ENCODE measurements at places on chromosomes 11 and 22.

GRCh38 chr11:132408877-132409276 is 1038.5 kb downstream of the NTM start:
- DNase-seq, result no peak

GRCh38 chr11:3220521-3221407 is 2.2 kb upstream of the MRGPRG start:
- no peak for DNase-seq

GRCh38 chr11:28616160-28616965 is 508.2 kb downstream of the METTL15 start:
- no peak for DNase-seq

GRCh38 chr22:44887941-44888366 is 121.9 kb downstream of the PHF21B start:
- DNase-seq, result no peak

DNA sequence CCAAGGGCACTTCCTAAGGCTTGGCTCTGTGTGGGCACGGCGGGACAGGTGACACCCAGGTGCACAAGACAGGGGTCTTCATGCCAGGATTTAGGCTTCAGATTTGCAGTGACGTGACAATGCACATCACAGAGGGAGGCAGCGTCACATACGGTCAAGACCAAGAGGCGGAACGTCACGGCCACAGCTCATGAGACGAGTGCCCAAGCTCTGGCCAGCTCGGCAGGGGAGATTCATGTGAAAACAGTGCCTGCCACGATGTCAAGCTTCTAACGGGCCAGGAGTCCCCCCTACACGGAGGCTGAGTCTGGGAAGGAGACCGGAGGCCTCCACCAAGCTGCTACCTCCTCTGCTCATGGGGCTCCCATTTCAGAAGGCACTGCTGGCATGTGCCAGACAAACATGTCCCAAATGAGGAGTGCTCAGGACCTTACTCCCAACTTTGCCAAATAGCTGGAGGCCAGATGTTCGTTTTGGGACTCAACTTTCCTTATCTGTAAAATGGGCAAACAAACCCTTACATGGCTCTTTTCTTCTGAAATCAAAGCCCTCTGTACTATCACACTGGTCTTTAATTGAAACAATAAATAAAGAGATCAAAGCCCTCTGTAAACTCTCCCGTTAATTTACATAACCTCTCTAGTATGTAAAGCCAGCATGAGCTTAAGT is 16.6 kb downstream of the VPS37C start:
- DNase-seq, result no peak

GRCh38 chr22:46069521-46070214 is 80.7 kb upstream of the PPARA start:
- no peak for DNase-seq

DNA sequence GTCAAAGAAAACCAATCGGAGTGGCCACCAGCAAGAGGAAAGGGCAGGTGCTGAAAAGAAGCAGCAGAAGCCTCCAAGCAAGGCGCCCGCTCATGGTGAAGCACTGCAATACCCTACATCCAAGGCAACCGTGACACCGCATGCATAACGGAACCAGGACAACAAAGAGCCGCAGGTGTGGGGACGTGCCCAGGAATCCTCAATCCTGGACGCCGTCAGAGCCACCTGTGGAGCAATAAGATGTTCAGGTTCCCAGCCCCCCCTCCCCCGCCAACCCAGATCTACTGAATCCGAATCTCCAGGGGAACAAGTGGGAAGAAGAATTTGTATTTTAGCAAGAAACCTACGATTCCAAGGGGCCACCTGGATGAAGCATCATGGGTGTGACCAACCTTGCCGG is 70.8 kb downstream of the SHANK2 start:
- DNase-seq, result no peak

- no peak for DNase-seq
These were observed 6.6 kb upstream of the KRTAP5-6 start for GRCh38 chr11:1690167-1691025.

GRCh38 chr22:21803811-21804249 is 63.6 kb downstream of the MAPK1 start:
- no peak for DNase-seq

DNA sequence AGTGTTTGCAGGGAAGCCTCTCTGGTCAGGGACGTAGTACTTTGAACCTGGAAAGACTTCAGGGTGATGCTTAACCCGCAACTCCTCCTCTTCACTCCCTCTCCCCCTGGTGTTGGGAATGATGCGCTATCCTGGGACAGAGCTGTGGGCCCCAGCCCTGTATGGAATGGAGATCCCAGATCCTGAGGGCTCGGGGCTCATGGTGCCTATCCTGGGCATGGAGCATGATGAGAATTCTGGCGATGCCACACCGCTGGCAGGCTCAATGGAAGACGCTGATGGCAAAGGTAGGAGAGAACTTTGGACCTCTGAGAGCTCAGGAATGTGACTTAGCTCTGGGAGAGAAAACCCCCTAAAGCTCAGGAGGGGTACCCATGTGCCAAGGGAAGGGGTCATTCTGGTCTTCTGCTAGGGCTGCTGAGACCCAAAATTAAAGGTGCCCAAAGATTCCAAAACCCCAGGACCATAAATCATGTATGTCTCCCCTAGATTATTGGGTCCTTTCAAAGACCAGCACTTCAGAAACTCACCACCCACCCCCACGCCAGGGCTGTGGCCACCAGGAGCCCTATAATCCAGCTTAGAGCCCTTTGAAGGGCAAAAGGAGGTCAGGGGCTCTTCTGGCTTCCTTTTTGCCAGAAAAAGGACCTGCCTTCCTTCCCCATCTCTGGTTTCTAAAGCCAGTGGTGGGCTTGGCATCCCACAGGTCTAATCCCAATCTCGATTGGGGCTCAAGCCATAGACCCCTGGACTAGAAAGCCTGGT is 52.5 kb downstream of the BTG4 start:
- DNase-seq, result no peak

DNA sequence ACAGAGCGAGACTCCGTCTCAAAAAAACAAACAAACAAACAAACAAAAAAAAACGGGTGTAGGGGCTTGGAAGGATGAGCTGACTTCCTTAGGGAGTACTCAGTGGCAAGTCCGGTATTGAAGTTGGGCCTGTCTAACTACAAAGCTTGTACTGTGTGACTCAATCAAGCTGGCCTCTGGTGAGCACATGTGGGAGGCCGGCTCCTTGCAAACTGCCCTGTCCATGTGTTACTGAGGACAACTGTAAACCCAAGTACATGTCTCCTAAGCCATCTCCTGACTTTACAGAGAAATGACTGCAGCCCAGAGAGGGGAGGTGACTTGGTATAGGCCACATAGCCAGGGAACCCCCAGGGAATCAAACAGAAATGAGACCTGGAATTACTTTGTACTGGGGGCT is 11.6 kb downstream of the RIBC2 start:
- DNase-seq, result no peak

- DNase-seq, result no peak
These were observed 252.3 kb downstream of the KIRREL3 start for GRCh38 chr11:126748100-126748791.

GRCh38 chr11:75245356-75246005 is 4.9 kb downstream of the TPBGL start:
- peak; percentile 66 for DNase-seq

- no peak for DNase-seq
These were observed 27.0 kb downstream of the CUL5 start for GRCh38 chr11:108035690-108036089.

- no peak for DNase-seq
These were observed 171.1 kb downstream of the CEP164 start for GRCh38 chr11:117498791-117499190.

GRCh38 chr11:7635137-7635536 is 38.2 kb downstream of the CYB5R2 start:
- DNase-seq, result no peak

GRCh38 chr22:22454997-22455396 is 53.5 kb downstream of the ZNF280B start:
- no peak for DNase-seq

DNA sequence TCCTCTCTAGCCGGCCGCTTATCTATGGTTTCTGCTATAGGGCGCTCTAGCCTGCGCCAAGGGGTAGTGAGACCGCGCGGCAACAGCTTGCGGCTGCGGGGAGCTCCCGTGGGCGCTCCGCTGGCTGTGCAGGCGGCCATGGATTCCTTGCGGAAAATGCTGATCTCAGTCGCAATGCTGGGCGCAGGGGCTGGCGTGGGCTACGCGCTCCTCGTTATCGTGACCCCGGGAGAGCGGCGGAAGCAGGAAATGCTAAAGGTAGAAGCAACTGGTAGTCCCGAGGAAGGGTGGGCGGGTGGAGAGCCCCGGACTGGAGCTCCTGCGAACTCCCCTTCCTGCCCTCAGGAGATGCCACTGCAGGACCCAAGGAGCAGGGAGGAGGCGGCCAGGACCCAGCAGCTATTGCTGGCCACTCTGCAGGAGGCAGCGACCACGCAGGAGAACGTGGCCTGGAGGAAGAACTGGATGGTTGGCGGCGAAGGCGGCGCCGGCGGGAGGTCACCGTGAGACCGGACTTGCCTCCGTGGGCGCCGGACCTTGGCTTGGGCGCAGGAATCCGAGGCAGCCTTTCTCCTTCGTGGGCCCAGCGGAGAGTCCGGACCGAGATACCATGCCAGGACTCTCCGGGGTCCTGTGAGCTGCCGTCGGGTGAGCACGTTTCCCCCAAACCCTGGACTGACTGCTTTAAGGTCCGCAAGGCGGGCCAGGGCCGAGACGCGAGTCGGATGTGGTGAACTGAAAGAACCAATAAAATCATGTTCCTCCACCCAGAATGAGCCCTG is at the start of the genes LBHD1 and UQCC3:
Gene LBHD1 (minus strand): TSS at position 660 of the 782 bp plus-strand sequence. CDS start 2,236 bp downstream, outside the sequence.
Gene UQCC3 (plus strand): TSS at position 66 of the 782 bp plus-strand sequence. CDS start 73 bp downstream, at position 139.
- peak; percentile 80 for DNase-seq

GRCh38 chr22:49087198-49087597 is 740.5 kb downstream of the BRD1 start:
- DNase-seq, result no peak

GRCh38 chr11:123588117-123588863 is 66.1 kb downstream of the SCN3B start:
- peak; percentile 56 for DNase-seq

GRCh38 chr11:107427569-107428180 is 29.9 kb downstream of the CWF19L2 start:
- no peak for DNase-seq

DNA sequence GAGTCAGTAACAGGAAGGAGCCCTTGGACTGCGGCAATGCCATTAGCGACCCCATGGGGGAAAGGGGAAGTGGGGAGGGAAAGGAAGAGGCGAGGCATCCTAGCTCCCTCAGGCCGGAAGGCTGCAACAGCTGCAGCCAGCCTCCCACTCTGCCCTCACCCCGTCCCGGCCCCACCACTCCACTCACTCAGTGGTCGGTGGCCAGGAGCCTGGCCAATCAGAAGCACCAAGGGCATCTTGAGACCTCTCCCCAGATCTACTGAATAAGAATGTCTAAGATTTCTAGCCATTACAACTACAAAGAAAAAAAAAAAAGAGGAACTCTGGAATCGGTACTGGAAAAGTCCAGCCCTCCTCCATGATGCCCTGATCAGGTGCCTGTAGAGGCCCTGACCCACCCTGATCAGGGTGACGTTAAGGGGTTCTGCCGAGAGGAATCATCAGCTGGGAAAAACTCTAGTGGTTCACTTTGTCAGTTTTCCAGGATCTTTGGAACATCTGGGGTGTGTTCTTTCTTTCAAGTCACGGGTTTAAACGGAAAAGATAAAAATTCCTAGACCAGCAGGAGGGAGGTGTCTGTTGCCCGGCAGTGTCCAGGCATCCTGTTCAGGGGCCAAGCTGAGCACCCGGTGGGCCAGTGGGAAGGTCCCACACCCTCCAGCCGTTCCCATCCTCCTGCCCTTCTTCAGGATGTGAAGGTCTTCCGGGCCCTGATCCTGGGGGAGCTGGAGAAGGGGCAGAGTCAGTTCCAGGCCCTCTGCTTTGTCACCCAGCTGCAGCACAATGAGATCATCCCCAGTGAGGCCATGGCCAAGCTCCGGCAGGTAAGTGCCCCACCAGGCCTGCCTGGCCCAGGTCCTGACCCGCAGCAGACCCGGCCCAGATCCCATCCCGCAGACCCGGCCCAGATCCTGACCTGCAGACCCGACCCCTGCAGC is 14.4 kb downstream of the OAF start:
- no peak for DNase-seq

DNA sequence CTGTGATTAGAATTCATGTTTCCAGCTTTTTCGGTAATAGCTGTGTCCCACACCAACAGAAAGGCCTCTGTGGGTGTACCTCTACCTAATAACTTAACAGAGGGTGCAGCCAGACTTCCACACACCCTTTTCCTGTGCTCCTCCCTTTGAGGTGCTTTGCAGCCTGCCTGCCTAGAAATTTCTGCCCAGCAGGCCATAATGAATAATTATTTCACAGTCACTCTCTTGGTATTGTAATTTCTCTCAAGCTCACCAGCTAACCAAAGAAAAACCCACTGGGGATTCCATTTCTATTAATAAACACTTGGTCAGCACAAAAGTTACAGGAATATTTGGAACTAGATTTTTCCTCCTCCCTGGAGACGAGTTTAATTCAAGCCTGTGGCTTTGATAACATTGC is 13.3 kb downstream of the WT1 start:
- no peak for DNase-seq

- no peak for DNase-seq
These were observed 46.4 kb downstream of the CD82 start for GRCh38 chr11:44611687-44612434.

- no peak for DNase-seq
These were observed 48.8 kb downstream of the ENDOD1 start for GRCh38 chr11:95138448-95138847.

DNA sequence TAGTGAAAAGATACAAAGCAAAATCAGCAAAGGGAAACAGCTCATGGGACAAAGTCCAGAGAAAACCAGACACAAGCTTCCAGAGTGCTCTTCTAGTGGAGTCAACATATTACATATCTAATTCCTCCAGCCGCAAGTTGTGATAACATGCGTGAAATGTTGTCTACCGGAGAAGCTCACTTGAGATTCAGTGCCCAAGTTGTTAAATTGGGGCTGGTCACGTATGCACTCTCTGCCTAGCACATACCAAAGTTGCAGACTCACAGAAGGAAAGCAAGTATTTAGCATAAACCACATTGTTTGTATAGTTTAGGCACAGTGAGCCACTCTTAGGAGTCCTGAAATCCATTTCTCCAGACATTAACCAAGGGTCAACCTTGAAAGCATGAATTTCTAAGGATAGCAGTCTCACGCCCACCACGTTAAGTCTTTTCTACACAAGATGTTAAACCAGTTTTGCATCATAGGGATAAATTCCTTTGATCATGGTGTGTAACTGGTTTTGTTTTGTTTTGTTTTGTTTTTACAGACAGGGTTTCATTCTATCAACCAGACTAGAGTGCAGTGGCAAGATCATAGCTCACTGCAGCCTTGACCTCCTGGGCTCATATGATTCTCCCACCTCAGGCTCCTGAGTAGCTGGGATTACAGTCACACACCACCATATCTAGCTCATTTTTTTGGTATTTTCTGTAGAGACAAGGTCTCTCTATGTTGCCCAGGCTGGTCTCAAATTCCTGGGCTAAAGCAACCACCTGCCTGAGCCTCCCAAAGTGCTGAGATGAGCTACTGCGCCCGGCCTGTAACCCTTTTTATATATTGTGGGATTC is 39.5 kb upstream of the EP300 start:
- DNase-seq, result no peak
